T47D (cell line): ENCODE measurements at places on chromosomes 16 and 17.

- DNase-seq: no peak
These were observed 276.6 kb upstream of the TNRC6C start for GRCh38 chr17:77681861-77682260.

DNA sequence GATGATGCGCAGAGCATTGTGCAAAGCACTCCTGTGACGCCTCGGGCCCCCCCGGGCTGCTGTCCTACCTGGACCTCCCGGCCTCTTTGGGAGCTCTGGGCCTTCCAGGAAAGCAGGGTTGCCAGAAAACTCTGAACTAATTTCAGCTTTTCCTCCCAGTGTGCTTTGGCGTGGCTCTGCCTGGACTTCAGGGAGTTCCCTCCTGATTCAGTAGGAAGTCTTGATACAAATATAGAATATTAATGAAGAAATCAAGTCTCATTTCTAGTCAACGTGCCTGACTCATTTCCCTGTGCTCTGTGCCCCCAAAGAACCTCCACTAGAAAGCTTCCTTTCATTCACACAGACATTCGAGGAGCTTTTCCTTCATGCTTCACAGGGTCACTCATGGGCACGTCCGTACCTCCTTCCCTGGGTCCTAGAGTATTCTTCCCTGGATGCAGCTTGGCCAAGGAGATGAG is 84.0 kb upstream of the NOL11 start:
- DNase-seq: no peak

DNA sequence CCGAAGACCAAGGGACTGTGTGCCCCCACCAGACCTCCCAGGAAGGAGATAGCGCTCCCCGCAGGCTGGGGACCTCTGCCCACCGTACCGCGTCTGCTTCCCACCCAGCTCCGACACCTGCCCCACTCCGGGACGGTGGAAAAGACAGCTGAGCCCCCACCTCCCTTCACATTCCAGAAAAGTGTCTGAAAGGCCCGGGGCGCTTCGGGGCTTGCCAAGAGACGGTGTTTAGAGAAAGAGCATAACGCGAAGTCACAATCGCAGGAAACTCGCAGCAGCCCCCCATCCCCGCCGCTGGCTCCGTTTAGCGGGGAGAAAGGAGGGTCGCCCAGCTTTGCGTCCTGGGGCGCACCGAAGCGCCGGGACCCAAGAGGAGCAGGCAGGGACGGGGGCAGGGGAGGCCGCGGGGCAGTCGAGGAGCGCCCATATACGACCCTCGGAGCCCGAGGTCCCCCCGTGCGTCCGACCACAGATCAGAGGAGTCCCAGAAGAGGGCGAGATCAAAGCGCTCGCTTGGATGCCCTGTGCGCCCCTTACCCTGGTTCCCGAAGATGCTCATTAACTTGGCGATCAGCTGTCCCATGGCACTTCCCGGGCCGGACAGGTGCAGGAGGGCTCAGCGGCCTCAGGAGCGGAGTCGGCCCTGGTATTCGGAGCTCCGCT is 652 bp downstream of the ARL5C start:
- DNase-seq: no peak

DNA sequence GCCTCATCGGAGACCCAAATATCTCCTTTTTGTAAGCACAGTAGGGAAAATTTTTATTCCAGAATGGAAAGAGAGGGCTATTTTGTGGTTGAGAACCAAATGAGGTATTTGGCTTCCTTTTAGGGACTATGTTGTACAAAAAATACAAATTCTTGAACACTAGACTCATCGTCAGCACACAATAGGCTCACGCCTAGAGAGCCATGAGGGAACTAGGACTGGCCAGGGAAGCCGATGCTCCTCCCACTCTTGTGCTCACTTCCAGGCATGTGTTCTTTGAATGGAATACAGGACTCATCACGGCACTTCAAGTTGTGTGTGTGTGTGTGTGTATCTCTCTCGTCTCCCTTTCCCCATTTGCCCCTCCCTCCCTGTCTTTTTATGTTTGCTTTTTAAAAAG is 17.8 kb upstream of the BLMH start:
- DNase-seq: no peak

DNA sequence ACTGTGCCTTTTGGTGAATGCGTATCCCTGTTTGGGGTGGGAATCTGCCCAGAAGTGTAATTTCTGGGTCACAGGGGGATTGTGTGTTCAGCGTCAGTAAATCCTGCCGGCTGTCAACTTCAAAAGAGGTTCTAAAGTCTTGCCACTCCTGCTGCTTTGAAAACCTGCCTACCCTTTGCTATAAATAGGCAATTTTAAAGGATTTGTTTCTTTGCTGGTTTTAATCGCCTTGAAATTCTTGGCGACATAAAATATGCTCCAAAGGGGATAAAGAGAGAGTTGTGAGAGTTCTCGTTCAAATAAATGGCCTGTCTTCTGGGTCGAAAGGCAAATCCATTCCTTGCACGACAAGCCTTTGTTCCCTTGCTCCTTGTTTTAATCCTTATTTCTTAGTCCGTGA is 143.4 kb downstream of the IRF8 start:
- no peak for DNase-seq

- DNase-seq: no peak
These were observed 12.2 kb upstream of the CCL5 start for GRCh38 chr17:35892091-35893035.

DNA sequence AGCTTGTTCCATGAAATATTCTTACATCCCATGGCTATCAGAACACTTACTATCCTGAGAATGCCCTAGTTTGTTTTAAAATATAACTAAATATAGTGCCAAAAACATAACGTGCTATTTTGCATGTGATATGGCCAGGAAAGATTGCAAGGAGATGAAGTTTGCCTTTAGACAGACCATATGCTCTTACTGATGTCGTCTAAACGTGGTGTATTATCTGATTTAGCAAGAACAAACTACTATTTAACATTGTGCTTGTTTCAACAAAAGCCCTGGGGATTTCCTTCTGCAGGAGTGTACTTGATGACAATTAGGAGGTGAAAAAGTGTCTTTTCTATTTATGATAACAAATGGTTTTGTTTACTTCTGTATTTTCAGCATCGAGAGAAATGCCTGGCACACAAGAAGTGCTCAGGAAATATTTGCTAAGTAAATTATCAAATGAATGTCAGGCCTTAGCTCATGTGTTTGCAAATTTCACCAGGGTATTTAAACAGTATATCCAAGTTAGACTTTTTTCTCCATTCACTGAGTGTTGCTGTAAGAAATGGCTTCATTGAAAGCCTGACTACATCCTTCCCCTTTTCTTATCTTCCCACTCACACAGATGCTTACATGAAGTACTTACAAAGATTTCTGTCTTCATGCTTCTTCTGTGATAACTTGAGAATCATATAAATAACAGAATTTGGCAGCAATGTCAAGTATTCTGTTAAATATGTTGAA is 1033.6 kb downstream of the CDH8 start:
- no peak for DNase-seq

DNA sequence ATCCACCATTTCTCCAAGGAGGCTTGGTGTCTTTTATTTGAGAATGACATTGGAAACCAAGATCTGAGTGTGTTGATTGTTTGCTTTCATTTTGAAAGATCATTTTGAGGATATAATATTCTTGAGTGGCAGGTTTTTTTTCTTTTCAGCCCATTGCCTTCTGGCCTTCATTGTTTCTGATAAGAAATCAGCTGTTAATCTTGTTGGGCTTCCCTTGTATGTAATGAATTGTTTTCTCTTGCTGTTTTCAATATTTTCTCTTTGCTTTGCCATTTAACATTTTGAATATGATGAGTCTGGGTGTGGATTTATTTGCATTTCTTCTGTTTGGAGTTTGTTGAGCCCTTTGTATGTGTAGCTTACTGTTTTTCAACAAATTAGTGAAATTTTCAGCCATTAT is 22.0 kb downstream of the PRSS54 start:
- DNase-seq: no peak

DNA sequence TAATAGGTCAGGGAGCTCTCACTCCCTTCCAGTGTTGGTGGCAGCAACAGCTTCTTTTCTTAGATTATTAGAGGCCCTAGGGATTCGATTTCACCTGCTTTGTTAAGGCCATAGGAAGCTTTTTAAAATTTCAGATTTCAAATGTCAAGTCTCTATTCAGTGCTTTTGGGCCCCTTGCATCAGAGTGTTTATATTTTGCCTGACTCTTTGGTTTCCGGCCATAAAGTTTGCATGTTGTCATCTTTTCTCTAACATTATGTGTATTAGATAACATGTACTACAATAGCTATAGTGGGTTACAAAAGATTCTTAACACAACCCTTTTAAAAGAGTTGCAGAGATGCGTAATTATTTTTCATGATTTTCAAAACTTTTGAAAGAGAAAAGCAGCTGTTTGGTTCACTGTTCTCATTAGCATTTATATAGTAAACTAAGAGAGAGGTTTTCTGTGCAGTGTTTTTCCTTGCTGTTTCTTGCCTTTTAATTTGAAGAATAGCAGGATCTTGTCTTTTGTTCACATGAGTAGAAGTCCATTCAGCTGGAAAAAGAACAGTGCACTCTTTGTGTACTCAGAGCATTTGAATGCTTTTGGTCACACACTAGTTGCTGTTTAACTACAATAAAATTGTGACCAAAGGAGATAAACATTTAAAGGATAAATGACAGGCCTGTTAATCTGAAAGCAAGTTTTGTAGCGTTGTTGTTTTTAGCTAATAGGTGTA is 52.5 kb downstream of the FTO start:
- DNase-seq: no peak

DNA sequence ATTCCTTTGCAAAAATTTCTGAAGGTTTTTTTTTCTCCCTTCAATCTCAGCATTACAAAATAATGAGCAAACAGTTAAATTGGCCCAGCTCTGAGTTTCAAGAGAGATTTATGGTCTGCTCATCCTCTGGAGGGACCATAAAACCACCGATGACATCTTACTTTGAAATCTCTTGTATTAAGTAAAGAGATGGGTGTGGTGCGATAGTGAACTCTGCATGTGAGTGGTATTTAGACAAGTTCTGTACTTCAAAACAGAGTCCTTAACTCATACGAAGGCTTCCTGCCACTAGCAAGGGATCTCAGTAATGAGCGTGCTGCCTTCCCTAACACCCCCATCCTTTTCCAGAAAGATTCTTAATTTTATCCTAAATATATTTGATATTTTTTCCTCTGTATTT is 2.1 kb downstream of the FAM20A start:
- no peak for DNase-seq

- no peak for DNase-seq
These were observed 996 bp downstream of the TNFSF13 start for GRCh38 chr17:7559320-7560171.

DNA sequence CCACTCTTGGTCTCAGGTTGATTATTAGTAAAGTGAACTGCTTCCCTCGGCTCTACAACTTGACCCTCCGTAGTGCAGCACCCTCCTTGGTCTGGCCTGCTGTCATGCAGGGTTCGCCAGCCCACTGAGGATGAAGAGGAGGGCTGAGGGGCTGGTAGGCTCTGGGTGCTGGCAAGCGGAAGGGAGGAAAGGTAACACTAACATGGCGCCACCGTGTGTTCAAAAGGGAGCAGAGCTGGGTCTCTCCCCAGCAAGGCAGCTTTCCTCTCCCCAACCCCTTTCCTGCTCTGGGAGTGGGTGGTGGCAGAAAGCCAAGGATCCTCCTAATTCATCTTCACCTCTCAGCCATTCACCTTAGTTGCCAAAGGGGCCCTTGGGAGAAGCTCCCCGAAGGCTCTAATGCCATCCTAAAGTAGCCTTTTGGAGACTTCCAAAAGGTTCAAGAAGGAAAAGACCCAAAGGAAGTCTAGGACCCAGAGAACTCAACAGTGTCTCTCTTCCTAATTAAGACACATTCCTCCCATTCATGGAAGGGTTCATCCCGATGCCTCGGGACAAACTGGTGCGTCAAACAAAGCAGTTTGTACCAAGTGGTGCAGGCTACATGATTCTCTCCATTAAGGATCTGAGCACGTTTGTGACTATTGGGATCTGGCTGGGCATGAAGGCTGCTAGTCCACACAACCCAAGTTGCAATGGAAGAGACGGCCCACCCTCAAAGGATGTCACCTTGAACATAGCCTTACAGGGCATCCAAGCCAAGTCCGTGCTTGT is 90.8 kb upstream of the TOB1 start:
- peak; percentile 83 for DNase-seq

DNA sequence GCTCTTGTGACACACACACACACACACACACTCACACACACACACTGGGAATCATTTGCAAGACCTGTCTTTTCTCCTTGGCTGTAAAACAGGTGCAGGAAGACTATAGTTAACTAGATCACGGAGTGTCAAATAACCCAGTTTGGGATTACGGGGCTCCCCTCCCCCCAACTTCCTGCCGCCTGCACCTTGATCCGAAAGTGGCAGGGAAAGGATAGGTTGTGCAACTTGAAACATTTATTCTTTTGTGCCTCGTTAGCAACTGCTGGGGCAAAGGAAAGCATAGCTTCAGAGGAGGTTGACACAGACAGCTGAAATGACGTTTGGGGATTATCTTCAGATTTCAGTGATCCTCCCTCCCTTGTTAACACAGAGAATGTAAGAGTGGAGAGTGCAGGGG is 149.5 kb downstream of the NTN1 start:
- no peak for DNase-seq

DNA sequence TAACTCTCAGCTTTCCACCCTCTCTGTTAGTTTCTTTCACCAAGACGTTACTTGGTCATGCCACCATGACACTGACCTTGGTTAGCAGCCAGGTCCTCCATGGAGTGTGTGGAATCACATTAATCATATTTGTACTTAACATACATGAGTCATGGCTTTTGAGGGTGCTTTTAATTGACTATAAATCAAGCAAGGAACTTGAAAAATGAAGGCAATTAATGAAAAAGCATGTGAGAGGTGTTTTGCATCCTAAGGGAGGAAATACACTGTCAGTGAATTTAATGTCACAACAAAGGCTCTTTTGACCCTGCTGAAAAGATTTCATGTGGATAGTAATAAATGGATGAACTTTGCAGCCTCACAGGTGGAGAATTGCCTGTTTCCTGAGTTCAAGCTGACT is 240.7 kb downstream of the CDH13 start:
- no peak for DNase-seq

GRCh38 chr17:74316220-74316619 is 9.8 kb upstream of the KIF19 start:
- no peak for DNase-seq
